ENCODE measurements at places on chromosomes 13 and 19. TPM values are rescaled to one million over a fixed set of nuclear protein-coding genes. Genes with fewer than 3 reads are reported as not detected.
A peak's percentile ranks its signal among the peaks of the same experiment; 100 is the strongest.

DNA sequence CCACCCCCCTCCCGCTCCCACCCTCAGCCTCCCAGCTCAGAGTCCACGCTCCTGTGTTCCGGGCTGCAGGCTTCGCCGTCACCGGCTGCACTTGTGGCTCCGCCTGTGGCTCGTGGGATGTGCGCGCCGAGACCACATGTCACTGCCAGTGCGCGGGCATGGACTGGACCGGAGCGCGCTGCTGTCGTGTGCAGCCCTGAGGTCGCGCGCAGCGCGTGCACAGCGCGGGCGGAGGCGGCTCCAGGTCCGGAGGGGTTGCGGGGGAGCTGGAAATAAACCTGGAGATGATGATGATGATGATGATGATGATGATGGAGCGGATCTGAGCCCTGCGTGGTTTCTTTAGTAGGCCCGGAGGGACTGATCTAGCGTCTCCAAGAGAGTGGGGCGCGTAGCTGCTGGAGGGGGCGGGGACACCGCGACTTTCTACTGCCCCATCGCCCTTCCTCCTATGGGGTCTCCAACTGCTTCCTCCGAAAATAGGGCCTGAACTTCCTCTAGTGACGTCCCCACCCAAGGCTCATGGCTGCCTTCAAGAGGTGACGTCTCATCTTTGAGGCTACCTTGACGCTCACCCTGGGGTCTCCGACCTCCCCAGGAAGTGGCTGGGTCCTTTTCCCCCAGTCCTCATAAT lies 1.4 kb downstream of the RETN start:
- no peak for DNase-seq

DNA sequence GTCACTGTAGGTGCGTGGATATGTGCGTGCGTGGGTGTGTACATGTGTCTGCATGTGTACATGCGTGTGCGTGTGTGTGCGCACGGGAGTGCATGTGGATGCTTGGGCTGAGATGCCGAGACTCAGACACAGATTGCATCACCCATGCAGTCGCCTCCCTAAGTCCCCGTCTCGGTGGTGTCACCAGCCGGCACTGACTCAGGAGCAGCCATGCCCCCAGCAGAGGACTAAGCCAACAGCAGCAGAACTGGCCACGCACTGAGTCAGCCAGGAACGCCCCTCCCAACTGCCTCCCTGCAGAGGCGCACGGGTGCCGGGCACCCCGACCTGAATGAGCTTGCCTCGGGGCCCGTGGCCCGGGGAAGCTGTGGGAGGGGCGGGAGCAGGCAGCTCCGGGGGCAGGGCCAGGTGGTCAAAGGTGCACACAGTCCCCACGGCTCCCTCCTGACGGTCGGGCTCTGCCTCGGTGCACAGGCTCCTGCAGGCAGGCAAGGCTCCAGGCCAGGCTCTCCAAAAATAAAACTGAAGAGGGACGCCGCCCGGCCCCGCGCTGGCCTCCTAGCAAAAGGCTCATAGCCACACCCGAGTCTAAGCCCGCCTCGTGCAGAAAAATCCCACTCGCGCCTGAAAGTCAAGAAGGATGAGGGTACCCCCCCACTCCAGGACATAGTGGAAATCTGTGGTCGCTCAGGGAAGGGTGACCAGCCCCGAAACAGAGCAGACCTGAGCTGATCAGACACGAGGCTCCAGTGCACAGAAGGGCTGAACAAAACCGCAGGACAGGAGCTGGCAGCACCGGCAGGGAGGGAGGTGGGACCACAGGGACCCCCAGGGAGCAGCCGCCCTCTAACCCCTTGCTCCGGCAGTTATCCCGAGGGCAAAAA lies 49.2 kb downstream of the GADD45B start:
- DNase-seq: no peak

DNA sequence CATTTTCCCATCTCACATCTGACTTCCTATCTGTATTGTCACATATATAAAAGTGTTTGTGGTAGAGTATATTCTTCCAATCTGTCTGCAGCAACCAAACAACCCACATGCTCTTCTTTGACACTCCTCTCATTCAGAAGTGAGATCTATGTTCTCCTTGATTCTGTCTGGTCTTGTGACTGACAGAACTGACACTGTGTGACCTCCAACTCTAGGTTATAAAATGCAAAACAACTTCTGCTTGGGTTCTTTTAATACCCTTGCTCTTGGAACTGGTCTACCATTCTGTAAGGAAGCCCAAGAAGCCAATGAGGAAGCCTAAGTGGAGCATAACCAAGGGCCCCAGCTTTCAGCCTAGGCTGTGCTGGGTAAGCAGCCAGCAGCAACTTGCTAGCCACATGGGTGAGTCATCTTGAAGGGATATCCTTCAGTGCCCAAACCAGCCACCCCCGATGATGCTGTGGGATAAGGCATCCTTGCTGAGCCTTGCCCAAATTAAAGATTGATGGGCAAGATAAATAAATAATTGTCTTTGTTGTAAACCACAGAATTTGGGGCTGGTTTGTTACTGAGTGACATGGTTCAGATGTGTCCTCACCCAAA lies 18.4 kb upstream of the ITM2B start:
- no peak for DNase-seq

The NCLN gene
- 69.2 TPM for total RNA-seq

DNA sequence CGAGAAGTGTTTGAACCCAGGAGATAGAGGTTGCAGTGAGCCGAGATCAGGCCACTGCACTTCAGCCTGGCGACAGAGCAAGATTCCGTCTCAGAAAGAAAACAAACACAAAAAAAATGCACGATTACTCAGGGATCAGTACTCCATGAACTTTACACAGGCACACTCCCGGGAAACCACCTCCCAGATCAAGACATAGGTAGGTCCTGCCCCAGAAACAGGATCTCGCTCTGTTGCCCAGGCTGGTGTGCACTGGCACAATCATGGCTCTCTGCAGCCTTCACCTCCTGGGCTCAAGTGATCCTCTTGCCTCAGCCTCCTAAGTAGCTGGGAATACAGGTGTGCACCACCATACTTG lies 11.2 kb downstream of the VASP start:
- no peak for DNase-seq

GRCh38 chr19:7482584-7483439 lies 6.0 kb downstream of the PEX11G start:
- DNase-seq: no peak

- DNase-seq: no peak
Measured at GRCh38 chr13:113460599-113460998, 7.3 kb upstream of the ADPRHL1 start.

DNA sequence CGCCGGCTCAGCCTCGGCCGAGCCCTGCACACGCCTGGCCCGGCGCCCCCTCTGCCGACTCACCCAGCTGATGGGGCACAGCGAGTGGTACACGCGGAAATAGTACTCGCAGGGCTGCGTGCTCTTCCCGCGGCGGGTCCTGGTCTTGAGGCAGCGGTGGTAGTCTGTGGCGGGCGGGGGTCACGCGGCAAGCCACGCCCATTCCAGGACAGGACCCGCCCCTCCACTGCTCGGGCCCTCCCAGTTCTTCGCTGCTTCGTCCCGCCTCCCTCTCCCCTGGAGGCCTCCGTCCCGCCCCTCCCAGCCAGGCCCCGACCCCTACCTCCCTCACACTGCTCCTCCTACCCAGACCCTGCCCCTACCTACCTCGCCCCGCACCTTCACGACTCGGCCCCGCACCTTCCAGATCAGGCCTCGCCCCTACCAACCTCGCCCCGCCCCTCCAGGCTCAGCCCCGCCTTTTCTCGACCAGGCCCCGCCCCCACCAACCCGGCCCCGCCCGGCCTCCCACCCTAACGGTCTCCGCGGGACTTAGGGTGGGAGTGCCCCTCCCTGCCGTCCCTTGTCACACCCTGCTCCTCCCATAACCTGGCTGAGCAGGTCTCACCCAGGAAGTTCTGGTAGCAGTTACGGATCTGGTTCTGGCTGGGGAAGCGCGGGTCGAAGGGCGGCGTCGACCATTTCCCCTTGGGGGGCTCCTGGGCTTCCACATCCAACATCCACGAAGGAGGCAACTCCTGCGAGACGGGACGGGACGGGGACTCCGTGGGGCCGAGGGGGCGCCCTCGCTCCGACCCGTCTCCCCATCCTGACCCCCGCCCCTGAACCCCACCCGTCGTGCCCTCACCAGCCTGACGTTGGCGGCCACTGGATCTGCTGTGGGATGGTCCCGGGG lies 469 bp downstream of the COX6B2 start:
- DNase-seq: no peak

DNA sequence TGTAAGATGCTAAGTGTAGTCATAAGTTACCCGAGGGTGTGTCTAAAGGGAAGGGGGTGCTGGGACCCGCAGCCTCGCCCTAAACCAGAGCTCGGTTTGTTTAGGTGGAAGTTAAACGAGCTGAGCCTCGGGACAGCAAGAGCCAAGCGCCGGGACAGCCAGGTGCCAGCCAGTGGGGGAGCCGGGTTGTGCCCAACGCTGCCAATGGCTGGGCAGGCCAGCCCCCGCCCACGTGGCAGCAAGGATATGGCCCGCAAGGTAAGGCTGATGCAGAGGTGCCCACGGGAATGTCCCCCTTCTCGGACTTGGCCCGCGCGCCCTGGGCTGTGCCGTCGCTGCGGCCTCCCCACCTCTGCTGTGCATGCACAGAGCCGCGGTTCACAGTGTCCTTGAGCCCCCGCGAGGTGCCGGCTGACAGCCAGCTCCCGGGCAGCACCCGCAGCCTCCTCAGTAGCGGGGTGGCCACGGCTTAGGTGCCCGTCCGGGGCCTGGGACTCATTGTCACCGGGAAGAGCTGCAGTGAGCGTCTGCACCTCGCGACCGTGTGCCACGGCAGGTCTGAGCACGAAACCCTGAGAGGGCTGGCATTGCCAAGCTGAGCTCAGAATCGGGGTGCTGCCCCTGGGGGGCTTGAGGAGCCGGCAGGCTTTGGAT lies 9.3 kb upstream of the RPS15 start:
- no peak for DNase-seq

- no peak for DNase-seq
Measured at GRCh38 chr19:35348911-35349611, 1.4 kb downstream of the FFAR1 start.

DNA sequence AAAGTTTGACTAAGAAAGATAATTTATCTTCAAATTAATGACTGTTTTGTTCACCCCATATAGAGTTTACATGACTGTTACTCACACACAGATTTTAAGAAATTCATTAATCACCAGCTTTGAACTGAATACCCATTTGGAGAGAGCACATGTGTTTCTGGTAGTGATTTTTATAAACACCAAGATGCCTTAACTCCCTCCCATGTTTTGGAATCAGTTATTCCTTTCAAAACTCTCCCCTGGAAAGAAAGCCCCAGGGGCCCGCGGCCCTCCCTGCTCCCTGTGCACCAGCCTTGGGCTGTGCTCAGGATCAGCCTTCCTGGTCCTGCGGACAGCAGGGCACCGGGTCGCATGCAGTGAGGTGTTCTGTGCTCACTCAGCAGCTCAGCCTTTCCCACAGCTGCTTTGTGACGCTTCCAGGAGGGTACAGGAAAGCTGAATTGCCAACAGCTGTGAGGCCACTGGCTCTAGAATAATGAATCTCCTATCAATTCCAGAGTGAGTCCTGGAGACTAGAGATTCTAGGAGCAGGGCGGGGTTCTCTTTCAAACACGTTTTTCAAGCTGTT lies 483.2 kb downstream of the EFNB2 start:
- DNase-seq: no peak

- no peak for DNase-seq
Measured at GRCh38 chr19:7888145-7888825, at the start of gene LRRC8E. Gene LRRC8E (plus strand): TSS chr19:7888510. CDS start chr19:7895604, 7,094 bp downstream.

The CADM4 gene
- 0.11 TPM for total RNA-seq

- DNase-seq: peak; percentile 99
Measured at GRCh38 chr19:7337380-7338194, 11.2 kb upstream of the ARHGEF18 start.

DNA sequence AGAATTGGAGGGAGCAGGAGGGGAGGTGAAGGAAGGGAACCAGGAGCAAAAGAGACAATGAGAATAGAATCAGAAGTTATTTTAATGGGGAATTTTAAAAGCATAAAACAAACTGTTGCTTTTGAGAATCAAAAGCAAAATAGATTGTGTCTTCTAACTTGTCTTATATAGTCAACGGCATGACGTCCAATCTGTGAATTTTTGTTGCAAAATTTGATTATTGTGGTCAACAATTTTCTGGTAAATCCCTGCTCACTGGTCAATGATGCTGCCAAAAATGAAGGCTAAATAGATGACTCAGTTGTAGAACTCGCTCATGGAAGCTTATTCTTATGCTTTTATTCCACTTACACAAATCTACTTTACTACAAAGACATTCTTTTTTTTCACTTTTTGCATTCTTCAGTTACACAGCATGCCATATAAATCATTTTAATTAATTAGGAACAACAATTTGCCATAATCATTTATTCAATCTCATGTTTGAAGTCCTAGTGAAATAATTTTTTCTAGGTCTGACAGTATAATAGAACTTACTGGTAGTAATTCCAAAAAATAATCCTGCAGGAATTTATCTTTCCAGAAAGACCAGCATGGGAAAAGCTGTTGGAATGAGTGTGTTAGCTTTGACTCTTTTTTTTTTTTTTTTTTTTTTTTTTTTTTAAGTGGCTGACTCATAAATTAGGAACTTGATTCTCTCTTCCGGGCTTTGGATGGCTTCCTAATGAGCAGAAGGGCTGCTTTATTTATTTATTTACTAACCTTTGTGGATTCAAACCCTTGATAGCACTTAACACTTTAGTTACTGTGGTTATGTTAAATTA lies 256.9 kb downstream of the SPRY2 start:
- DNase-seq: no peak

The FBXO27 gene
- total RNA-seq: 10.8 TPM

DNA sequence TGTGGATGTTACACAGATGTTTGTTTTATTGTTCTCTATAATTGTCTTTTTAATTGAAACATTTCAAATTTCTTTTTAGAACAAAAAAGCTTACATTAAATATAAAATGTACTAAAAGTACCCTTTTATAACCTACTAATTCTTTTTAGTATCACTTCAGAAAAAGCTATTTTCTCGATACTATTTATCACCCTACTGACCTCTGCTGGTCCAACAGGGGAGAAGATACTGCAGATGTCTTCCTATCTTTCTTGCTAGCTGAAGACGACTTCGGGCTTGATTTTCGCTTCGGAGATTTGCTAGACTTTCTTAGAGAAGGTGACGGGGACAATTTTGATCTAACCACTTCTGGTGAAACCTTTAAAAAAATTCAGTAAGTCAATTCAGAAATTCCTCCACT lies 42.4 kb downstream of the ZC3H13 start:
- no peak for DNase-seq

The LAIR1 gene
- total RNA-seq: 44.4 TPM

The TMEM59L gene
- not detected for total RNA-seq

DNA sequence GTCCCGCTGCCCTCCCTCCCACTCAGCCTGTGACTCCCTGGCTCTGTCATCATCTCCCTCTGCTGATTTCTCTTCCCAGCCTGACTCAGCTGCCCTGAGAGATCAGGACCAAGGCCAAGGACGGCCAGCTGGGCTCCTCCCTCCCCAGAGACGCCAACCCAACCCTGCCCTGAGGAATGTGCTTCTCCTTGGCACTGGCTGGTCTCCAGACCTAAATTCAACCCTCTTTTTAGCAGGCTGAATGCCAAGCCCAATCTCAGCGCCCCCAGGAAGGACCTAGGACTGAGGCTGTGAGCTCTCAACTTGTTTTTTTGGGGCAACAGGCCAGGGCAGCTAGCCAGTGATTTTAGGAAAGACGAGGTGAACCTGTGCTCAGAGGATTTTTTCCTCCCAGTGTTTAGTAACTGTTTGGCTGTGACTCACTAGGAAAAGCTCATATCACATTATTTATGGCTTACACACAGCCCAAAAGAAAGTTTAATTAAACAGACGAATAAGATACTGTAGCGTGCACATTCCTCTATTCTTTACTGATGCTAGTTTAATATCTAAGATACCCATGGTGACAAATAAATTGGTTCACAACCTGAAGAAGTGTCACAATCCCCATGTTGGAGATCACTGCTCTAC lies 7.4 kb upstream of the IGFL1 start:
- DNase-seq: no peak

The CLDN10 gene
- total RNA-seq: not detected

- no peak for DNase-seq
Measured at GRCh38 chr13:46053162-46054012, 841 bp upstream of the ZC3H13 start.

The PABPC3 gene
- 0.28 TPM for total RNA-seq

Data from GM12878 (cell line).